Fibroblast of mammary gland (primary cell): ENCODE measurements at places on chromosomes 13 and 19.

DNA sequence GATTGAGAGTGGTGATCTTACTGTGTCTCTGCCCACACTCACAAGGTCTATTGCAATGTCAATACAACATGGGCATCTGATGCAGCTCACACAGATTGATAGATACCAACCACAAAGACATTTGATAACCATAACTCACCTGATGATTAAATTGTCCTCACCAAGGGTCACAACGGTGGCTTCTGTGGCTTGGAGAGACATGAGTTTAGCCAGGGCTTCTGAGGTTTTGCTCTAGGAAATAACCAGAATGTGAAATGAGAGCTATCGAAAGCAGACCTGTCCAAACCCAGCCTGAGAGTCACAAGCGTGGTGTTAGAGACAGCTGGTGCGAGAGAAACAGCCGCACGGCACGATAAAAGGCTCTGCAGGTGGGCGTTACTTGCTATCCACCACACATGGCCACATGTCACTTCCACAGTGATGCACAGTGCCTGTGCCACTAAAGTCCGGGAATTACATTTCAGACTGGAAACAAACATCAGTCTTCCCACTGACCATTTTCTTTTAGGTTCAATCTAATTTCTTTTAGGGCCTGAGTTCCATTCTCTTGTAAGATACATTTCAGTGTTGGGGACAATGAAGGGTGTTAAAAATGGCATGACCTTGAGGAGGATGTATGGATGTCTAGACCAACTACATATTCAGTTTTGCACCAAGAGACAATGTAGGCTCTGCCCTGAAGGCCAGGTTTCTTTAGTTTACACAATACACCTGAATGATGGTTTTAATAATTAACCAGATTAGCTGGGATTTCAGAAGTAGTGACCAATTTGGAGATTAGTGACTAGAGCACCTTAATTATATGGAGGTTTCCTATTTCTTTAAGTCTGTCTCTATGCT, 53.7 kb downstream of the ATP7B start:
- no peak for DNase-seq

GRCh38 chr19:29724102-29724641, 9.1 kb upstream of the C19orf12 start:
- DNase-seq: no peak

GRCh38 chr19:18361646-18362045, 21.2 kb downstream of the PGPEP1 start:
- no peak for DNase-seq

DNA sequence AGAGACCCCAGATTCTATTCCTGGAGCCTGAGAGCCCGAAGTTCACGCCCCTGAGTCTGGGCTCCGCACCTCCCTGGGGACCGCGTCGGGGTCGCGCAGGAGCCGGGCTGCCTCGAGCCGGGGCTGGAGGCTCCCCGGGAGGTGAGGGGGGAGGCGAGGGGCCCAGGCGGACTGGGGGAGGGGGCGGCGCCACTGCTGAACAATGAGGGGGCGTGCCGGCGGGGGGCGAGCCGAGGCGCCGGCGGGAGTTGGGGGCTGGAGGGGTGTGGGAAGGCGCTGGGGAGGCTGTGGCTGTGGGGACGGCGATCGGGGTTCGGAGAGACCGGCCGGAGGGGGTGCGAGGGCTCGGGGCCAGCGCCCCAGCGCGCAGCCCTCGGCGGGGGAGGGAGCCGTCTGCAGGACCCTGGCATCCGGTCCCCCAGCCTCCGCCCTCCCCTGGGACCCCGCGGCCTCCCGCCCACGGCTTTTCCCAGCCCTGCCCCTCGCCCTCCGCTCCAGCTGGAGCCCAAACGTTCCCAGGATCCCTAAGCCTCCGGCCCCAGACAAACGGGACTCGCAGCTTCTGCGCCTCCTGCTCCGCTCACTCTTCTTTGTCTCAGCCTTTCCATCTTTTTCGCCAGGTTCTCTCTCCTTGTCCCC, 922 bp downstream of the PLEKHG2 start:
- peak; percentile 65 for DNase-seq

- DNase-seq: peak; percentile 44
These were observed 525.9 kb downstream of the GPC6 start for GRCh38 chr13:93752541-93752940.
